ENCODE measurements at places on chromosomes 7 and 10.

DNA sequence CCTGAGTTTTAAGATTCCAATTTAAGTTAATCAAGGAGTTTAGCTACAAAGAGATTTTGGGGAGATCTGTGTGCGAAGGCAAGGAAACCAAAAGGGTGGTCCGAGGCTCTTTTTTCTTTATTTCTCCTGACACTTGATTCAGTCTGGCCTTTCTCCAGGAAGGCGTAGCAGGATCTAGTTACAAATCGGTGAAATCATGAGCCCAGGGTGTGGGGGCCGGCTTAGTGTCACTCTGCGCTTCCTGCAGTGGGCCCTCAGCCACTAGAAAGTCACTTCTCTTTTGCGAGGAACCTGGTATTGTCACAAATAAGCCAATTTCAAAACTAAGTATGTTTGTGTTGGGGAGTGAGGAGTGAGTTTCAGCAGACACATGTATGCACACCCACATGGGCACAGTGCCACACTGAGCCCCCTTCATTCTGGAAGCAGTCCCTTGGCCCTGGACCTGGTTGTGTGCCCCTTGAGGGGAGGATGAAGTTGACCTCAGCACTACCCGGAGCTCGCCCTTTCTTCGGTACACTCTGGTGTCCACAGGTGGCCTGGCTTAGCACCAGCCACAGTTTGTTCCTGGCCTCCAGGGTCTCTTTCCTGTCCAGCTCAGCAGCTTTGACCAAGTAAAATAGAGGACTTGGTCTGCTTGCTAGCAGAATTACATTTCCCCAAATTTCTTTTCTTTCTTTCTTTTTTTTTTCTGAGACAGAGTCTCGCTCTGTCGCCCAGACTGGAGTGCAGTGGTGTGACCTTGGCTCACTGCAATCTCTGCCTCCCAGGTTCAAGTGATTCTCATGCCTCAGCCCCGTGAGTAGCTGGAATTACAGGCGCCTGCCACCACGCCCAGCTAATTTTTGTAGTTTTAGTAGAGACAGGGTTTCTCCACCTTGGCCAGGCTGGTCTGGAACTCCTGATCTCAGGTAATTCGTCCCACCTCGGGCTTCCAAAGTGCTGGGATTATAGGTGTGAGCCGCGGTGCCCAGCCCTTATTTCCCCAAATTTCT, 84.0 kb upstream of the BTBD16 start:
- no peak for DNase-seq

DNA sequence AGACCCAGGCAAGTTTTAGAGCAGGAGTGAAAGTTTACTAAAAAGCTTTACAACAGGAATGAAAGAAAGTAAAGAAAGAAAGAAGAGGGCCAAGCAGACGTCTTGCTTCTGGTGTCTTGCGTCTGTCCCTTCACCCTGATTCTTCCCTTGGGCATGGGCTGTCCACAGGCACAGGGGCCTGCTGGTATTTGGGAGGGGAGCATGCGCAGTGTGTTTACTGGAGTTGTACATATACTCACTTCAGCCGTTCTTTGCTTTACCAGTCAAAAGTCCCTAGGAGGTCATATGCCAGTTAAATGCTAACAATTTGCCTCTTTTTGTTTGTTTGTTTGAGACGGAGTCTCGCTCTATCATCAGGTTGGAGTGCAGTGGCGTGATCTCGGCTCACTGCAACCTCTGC, 875.9 kb downstream of the REEP3 start:
- no peak for DNase-seq

GRCh38 chr10:91514787-91515186, 104.6 kb downstream of the HECTD2 start:
- no peak for DNase-seq

DNA sequence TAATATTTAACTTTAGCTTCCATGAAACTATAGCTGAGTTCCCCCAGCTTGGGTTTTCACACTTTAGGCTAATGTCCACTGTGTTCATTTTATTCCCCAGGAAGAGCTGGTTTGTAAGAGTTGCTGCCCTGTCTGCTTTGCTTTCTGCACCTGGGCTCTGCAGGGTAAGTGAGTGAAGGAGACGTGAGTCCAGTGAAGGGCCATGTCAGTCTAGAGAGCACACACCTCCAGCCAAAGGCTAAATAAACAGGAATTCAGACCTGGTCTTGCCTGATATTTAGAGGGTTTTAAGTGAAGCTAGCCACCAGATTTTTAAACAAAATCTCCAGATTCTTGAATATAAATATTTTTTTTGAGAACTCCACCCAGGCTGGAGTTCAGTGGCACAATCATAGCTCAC, 24.5 kb upstream of the FZD1 start:
- no peak for DNase-seq

DNA sequence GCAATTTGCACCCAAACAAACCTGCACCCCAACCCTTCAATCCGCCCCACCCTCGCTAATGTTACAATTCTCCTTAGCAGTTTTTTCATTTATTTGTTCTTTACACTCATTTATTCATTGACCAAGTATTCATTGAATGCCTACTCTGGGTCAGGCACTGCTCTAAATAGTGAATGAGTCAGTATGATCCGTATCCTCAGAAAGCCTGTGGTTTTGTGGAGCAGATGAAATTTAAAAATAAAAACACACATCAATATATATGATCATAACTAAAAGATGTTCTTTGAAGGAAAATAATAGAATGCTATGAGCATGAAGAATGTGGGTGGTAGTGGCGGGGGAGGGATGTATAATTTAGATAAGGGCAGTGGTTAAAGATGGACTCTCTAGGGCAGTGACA, 13.3 kb downstream of the IFIT5 start:
- no peak for DNase-seq

GRCh38 chr10:16509996-16510395, 11.7 kb downstream of the C1QL3 start:
- DNase-seq = no peak

- no peak for DNase-seq
These were observed 43.9 kb upstream of the SRGN start for GRCh38 chr10:69043931-69044531.

DNA sequence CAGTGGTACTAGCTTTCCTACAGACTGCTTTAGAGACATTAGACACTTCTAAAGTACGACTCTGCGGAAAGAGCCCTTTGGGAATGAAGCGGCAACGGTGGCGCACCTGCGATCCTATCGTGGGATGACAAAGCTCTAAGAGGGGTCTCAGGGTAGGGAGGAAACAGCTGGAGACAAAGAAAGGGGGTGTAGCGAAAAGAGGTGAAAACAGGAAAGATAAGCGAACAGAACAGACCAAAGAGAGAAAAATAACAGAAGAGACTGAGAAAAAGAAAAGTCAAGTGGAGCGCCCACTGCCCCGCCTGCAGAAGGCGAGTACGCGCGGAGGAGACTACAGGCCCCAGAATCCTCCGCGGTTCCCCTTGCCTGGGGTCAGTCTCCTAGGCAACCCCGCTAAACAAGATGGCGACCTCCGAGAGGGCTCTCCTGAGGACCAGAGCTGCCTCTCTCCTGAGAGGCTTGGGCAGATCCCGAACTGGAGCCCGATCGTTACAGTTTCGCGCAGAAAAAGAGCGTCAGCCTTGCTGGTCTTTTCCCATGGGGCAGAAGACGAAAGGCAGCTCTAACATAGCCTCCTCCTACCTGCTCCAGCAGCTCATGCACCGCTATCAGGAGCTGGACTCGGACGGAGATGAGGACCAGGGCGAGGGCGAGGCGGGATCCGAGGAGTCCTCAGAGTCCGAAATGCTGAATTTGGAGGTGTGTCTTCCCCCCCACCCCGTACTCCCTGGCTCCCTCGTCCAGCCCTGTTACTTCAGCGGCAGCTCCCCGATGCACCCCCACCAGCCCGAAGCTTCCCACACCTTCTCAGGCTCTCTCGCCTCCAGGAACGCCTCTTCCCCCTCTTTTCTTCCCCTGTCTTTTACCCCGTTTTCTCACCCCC, at the start of gene LRGUK:
TSS of gene LRGUK (plus strand) at position 375 of the 883 bp plus-strand sequence. CDS start at position 403, 28 bp downstream.
- peak; percentile 83 for DNase-seq

DNA sequence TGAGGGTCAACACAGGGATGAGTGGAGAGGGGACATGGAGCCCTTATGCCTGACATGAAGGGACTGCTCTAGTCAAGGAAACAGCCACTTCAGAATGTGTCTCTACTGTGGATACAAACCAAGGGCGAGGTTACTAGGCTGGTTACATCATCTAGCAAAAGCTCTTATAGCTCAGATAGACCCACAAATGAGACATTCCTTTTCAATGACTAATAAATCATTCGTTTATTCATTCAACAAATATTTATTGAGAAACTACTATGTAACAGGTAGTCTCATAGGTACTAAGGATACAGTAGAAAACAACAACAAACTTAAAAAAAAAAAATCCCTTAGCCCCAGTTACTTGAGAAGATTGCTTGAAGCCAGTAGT, 219.5 kb downstream of the KIAA1217 start:
- DNase-seq = peak; percentile 23

GRCh38 chr7:105188201-105188600, 174.2 kb downstream of the KMT2E start:
- DNase-seq = no peak
